OCI-LY7 (cell line): ENCODE measurements at places on chromosomes 7 and 10. TPM values are rescaled to one million over a fixed set of nuclear protein-coding genes. Genes with fewer than 3 reads are reported as not detected.

Gene LRRC61
- total RNA-seq = not detected in 2 replicates

Gene KCP
- total RNA-seq = 1.4 TPM in 2 replicates

Gene GPR146
- total RNA-seq = 0.77 and 3.3 TPM in 2 replicates

Gene FAM25G
- total RNA-seq = not detected in 2 replicates

Gene CPN1
- total RNA-seq = not detected in 2 replicates

Gene SLC26A5
- total RNA-seq = not detected in 2 replicates

Gene CRHR2
- total RNA-seq = not detected in 2 replicates

Gene NACAD
- total RNA-seq = not detected in 2 replicates

Gene SH2B2
- total RNA-seq = 109 and 131 TPM in 2 replicates

Gene CHAT
- total RNA-seq = not detected in 2 replicates

Gene IFIT1B
- total RNA-seq = not detected in 2 replicates

- DNase-seq = no peak
Measured at GRCh38 chr7:105426606-105427146, 38.0 kb upstream of the SRPK2 start.

- no peak for DNase-seq
Measured at GRCh38 chr7:139798892-139799291, 21.1 kb upstream of the HIPK2 start.

GRCh38 chr10:86836044-86836443 is 79.6 kb downstream of the BMPR1A start:
- no peak for DNase-seq

GRCh38 chr7:3193379-3194120 is 107.5 kb upstream of the SDK1 start:
- no peak for DNase-seq

- DNase-seq = no peak
Measured at GRCh38 chr10:78843495-78843894, 225.3 kb upstream of the ZMIZ1 start.

- no peak for DNase-seq
Measured at GRCh38 chr7:111012799-111013675, 77.9 kb upstream of the LRRN3 start.

DNA sequence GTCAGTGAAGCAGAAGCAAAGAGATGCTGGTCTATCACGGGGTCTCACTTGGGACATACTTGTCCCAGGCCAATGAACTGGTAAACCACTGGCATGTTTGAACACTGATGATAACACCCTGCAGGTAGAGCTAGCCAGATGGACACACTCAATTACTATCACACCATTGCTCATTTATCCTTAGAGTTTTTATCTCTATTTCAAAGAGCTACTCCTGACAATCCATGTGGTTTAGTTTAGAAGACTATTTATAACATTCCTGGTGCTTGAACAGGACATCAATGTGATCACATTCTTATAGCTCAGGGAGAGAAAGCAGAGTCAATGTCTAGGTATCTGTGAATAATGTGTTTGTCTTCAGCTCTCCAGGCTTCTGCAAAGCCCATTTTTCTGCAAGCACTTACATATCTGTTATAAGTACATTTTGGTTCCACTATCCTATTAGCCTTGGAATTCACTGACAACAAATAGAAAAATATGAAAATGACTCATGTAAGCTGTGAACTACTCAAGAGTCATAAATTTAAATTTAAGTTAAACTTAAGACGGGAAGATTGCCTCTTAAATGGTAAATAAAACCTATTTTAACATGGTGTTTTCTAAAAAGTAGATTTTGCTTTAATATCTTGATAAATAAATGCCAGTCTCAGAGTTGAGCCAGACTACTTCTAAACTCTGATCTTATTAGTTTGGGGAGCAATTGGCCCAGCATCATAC is 106.7 kb upstream of the MBL2 start:
- DNase-seq = no peak

- no peak for DNase-seq
Measured at GRCh38 chr7:142523821-142524460, 225.3 kb upstream of the PRSS1 start.

DNA sequence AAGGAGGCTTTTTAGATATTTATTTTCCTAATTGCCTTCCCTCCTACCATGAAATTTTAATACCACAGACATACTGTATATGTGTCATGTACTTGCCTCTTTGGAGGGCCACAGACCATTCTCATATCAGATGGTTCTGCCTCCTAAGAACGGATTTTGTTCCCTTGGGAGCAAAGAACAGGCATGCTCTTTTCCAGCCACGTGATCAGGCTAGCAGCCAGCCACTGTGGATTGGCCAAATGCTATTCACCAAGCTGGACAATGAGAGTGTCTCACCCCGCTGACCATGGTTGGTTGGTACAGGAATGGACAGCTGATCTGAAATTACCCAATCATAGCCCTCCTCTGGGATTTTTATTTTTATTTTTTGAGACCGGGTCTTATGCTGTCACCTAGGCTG is 21.5 kb upstream of the CRHR2 start:
- DNase-seq = no peak

DNA sequence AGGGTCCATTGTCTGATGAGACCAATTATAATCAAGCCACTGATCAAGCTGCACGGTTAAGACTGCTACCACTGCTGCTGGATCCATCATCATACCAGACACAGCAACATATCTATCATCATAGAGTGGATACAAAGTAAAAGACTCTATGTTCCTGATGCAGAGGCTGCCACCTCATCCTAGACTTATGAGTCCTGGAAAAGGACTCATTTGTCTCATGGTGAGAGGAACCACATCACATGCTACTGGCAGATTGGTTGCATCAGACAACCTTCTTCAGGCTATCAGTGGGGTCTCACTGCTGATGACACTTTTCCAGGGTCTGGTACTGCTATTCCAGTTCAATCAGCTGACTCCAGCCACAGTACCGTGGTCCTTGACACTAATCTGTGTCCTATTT is 79.0 kb downstream of the ABI1 start:
- DNase-seq = no peak

DNA sequence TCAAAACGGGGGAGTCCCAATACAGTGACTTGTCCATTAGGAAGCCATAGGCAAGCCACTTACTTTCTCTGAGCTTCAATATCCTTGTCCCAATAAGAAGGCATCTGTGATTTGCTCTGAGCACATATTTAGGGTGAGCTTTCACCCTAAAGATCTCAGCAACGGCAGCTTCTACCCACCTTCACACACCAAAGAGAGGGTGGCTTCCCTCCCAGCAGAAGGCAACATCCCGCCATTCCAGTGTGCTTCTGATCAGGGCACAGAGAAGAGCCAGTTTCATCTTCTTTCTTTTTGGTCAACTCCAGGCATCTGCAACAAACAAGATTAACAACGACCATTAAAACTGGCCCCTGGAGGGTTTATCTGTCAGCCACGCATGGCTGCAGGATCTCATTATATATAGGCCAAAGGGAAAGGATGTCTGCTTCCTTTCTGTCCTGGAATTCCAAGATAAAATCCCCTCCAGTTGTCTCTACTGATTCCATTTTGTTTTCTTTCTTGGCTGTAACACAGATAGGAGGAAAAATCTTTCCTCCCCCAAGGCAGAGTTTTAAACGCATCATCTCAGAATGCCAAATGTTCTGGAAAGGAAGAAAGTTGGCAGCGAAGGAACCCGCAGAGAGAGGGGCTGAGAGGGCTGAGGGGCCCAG is 491 bp upstream of the SH2D4B start:
- DNase-seq = no peak

GRCh38 chr7:1946025-1946772 is 276.1 kb downstream of the ELFN1 start:
- DNase-seq = no peak

DNA sequence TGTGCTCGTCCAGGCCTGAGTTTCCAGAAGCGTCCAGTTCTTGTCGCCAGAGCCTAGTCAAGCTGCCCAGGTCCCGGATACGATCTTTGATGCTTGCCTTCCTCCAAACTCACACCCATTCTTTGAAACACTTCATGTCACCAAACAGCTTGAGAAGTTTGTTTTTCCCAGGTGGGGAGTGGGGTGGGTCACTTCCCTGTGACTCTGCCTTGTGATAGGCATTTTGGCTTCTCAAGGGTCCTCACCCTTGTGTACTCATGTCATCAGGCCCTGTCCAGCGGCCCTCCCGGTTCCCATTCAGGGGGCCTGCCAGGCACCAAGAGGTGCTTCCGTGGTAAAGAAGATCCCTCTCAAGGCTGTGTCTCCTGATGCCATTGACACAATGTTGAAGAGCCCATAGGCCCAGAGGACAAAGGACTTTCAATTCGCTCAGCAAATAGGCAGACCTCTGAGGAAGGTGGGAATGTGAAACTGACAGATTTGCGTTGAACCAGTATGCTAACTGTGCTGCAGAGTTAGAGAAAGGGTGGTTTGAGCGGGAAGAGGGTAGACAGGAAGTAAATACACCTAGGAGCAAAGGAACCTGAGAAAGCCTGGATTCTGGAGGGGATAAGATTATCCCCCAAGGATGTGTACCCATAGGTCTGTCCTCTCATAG is 24.7 kb upstream of the SFTPA1 start:
- DNase-seq = no peak

- DNase-seq = no peak
Measured at GRCh38 chr10:98673171-98673782, 226.5 kb upstream of the HPS1 start.

DNA sequence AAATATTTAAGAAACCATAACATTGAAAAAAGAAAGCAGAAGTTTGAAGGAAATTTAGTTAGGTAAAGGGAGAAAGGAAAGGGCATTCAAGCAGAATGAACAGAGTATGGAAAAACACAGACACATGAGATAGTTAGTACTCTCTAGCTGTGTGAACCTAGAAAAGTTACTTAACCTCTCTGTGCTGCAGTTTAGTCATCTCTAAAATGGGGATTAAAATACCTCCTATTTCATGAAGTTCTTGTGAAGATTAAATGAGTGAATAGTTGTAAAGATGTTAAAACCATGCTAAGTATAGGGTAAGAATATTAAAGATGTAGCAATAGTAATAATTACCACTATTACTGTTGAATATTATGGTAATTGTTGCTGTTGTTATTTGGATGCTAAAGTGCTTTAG is 269.6 kb downstream of the SLC25A13 start:
- no peak for DNase-seq

- no peak for DNase-seq
Measured at GRCh38 chr7:29839302-29839701, 33.0 kb downstream of the WIPF3 start.

DNA sequence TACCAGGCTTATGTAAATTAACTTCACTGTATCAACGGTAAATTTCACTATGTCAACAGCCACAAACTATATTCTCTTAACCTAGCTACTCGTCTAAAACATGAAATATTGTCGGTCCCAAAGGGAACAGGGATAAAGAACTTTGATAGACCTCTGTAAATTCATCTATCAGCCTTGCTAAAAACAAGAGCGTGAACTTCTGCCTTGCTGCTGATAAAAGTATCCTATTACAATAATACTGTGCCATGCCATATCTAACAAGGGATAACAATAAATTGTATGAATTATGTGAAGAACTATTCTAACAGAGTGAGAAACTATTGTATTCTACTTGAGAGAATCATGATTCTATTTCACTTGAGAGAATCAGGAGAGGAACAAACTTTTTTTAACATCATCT is 117.2 kb downstream of the CNOT4 start:
- no peak for DNase-seq
